ENCODE measurements at places on chromosomes 12 and 14.

DNA sequence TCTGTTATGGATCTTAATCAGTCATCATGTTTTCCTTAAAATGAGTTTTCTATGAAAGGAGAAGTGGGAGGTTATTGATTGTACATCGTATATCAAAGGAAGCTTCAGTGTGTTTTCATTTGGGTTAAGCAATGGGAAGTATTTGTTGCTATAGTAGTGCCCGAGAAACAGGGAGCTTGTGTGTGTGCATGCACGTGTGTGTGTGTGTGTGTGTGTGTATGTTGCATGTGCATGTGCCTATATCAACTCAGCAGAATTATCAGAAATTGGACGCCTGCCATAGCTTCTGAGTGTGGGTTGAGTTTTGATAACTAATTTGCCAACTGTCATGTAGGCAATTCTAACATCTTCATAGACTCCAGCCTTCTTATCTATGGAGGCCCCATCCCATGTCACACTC, 246.1 kb upstream of the CRY1 start:
- no peak for DNase-seq

GRCh38 chr14:23401291-23401690, 6.8 kb downstream of the MYH6 start:
- no peak for DNase-seq

DNA sequence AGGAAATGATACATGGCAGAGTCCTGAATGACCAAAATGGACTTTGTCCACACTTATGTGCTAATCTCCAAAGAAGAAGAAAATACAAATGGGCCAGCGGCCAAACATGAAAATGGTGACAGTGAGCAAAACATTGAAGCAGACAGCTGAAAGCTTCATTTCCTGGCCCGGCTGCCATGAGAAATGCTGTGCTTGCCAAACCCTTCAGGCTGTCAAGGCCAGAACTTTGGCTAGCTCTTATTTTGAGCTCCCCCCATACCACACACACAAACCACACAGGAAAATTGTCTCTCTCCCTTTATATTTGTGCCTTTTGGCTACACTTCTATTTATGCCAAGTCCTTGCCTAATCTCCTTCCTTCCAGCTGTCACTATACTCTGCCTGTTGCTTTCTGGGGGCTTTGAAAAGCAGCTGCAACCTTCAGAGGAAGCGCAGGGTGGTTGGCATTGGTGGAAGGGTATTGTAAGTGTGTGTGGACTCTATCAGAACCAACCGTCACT, 323.8 kb downstream of the RAD51B start:
- no peak for DNase-seq

- DNase-seq = no peak
Observed at GRCh38 chr12:131364903-131365820, 345.7 kb upstream of the SFSWAP start.

- DNase-seq = no peak
Observed at GRCh38 chr12:104834607-104835006, 123.5 kb downstream of the SLC41A2 start.

DNA sequence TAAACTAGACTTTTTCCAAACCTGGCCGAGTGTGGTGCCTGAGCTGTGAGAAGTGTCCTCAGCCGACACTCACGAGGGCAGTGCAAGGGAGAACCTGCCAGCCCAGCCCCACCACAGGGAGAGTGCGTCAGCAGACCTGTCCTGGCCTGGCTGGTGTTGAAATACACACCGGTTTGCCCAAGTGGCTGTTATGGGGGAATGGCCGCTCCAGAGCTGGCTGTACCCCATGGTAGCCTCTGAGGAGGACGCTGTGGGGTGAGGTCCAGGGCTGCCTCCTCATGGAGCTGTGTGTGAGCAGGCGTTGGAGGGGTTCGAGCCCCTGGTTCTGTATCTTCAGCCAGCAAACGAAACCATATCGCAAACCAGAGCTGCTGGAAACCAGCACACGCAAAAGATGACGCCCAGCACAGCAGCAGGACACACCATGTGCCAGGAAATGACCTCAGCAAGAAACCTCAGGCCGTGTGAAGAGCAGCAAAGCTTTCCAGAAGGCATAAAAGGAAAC, 9.4 kb downstream of the ANKRD9 start:
- DNase-seq = no peak

DNA sequence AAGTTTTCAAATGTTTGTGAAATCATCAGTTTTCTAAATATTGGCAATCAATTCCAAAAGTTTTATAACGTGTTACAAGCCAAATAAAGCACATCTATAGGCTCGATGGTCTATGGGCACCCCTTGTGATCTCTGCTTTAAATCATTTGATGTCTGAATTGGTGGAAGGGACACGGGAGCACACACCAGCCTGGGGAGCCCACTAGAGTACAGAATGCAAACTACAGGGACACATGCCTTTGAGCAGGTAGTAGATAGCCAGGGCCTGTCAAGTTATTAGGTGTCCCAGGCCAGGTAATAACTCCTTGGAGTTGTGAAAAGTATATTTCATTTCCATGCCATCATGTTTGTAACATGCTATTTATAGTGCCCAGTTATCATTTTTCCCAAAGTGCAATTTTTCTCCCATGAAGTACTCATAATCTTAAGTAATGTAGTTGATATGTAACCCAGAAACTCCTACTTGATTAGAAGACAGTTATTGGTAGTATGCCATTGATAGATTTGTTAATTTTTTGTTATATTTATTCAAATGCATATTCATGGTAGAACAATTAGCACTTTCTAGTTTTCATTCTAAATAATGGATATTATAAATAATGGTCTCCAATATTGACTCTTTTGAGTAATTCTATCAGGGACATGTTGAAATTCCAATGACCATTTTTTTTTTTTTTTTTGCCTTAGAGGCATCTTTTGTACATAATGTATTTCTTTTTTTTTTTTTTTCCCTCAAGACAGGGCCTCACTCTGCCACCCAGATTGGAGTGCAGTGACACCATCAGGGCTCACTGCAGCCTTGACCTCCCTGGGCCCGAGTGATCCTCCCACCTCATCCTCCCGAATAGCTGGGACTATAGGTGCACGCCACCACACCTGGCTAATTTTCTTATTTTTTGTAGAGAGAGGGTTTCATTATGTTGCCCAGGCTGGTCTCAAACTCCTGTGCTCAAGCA, 96.9 kb upstream of the FGD4 start:
- DNase-seq = no peak

DNA sequence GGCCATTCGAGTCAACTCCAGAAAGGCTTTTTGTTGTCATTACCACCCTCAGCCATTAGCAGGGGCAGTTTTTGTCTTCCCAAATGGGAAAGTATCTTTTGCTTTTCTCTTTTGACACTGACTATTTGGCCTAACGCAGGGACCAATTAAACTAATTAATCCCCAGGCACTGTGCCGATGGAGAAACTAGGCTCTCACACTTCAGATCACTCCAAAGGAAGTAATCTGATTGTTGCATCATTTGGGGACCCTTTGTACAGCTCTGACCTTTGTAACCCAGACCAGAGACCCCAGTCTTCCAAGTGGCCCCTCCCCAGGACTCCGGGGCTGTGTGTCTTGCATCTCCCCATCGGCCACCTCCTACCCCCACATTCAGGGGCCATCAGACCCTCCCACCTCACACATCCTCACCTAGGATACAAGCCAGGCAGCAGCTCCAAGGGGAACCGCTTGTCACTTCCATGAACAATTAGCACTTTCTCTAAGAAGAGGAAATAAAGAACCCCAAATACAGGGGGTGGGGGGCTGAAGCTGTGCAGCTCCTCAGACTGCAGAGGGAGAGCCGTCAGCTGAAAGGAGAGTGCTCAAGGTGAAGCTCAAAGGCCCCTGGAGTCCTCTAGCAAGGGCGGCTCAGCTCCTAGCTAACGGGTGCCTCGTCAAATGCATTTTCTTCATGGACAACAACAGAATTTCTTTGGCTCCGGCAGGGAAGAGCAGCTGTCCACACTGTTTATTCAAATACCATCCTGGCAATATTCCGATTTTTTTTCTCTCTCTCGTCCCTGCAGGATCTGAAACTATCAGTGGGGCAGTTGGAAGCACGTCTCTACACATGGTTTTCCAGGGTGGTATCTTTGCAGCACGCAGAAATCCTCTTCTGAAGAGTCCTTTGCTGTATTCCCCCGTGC, 64.3 kb upstream of the DIO3 start:
- DNase-seq = no peak

GRCh38 chr12:26188127-26188526, 7.2 kb upstream of the SSPN start:
- no peak for DNase-seq

DNA sequence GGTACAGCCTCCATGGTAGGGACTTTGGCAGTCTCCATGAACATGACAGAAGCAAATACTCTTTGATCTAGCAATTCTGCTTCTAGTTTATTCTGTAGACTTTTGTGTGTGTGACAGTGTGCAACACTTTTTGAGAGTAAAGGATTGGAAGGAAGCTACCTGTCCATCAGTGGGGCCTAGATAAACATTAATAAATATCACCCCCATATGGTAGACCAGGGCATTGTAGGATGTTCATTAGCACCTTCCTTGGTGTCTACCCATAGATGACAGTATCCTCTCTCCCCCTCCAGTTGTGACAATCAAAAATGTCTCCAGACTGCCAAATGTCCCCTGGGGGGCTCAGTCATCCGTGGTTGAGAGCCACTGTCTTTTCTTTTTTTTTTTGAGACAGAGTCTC, 10.8 kb downstream of the SNRNP35 start:
- DNase-seq = no peak

DNA sequence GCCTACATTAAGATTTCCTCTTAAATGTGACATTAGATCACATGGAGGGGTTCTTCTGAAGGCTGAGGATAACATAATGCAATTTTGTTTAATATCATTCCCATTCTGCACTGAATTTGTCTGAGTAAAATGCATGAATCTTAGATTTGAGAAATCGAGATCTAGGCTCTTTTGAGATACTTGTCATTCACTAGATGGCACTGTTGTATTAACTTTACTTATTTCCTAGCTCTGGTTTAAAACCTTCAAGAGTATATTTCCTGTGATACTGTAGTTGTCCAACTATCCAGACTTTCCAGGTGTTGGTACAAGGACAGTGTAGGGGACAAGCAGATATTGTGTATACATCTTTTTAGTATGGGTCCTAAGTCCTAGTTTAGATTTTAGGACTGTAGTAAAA, 91.7 kb upstream of the SEL1L start:
- peak; percentile 1 for DNase-seq

- DNase-seq = no peak
Observed at GRCh38 chr14:68390741-68391140, 402.1 kb downstream of the ZFP36L1 start.

GRCh38 chr12:100017056-100017455, 32.3 kb upstream of the ANKS1B start:
- DNase-seq = no peak

DNA sequence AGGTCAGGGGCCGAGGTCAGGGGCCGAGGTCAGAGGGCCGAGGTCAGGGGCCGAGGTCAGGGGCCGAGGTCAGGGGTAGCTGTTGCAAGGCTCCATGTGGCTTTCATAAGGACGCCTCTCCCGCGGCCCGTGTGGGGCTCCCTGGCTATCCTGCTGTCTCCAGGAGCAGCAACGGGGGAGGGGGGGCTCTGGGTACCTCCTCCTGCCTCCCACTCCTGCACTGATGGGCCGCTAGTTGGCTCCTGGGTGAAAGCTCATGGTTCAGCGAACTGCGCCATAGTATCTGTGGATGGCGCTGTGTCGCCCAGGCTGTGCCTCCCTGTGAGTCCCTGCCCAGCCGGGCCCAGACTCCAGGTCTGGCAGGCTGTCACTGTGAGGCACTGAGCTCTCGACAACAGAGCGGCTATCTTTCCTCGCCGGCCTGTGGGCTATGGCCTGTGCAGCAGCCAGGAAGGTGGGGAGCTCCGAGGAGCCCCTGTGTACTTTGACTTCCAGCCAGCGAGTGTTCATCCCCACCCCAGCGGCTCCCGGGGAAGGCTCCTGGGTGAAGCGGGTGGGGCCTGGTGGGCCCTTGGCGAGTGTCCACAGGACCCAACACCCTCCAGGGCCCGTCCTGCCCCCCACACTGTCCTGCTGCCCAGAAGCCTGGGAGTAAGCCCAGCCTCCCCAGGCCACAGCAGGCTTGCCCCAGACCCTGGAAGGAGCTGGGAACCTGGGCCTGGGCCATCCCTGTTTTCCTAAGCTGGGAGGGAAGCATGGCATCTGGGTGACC, 8.1 kb downstream of the RFLNA start:
- DNase-seq = no peak

DNA sequence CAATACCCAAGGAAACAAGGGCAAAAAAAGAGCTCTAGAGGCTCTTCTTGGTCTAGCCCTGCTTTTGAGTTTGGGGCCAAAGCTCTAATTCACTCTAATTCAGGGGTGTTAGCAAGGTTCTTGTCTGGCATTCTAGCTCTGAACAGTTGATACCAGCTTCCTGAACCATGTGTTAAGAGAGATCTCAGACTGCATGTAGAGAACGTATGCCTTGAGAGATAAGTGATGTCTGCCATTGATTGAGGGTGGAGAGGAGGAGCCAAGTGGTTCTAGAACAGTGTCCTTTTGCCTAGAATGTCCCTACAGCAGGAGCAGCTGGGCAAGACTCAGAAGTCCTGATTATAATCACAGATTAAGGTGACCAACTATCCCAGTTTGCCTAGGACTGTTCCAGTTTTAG, 18.2 kb upstream of the POC1B start:
- no peak for DNase-seq

GRCh38 chr12:1560704-1561103, 33.7 kb downstream of the FBXL14 start:
- no peak for DNase-seq

DNA sequence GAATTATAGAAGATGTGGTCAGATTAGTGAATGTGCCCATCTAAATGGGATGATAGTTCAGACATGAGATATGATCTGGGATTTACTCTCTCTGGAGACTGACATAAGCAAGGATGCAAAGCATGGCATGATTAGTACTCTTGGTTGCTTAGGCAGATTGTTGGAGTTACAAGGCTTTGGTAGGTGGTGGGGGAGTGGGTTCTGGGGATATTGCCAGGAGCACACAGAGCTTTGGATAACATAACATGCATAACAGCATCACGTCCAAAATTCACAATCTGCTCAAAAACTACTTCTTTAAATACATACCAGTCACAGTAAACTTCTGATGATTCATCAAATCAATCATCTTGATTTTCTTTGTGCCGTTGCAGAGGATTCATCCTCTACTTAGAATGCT, 287.4 kb downstream of the ACSS3 start:
- no peak for DNase-seq

GRCh38 chr12:70962226-70962794, 41.8 kb upstream of the PTPRR start:
- DNase-seq = no peak

DNA sequence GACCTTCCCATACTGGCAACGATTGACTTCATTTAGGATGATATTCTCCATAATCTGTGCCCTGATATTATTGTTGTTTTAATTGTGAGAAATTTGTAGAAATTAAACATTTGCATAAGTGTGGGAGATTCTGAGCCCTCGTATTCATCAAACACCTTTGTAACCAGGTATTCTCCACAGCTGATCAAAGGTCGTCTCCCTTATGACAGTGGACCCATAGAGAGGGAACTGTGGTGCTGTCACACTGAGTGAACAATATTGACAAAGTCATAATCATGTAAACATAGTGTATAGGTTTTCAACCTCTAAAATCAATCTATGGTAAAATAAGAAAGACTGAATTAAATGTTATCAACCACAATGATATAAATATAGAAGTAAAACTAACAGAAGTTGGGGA, 14.9 kb upstream of the PLEKHG3 start:
- no peak for DNase-seq

Measured in NCI-H2029 treated with DMSO at 0.1 percent for 48 hours (cell line).